ENCODE measurements at places on chromosomes 16 and 17. TPM values are rescaled to one million over a fixed set of nuclear protein-coding genes. Genes with fewer than 3 reads are reported as not detected.

ITGAX gene
- total RNA-seq, result not detected

HAS3 gene
- total RNA-seq, result 2.5 TPM

- no peak overlapping the region for H3K27ac ChIP-seq
- no peaks in the 10 kb centered on the region for H3K36me3 ChIP-seq
- H3K4me3 ChIP-seq, result no peak overlapping the region
- H3K4me1 ChIP-seq, result peaks cover 18% of the 10 kb centered on the region
- DNase-seq, result no peak
Measured at GRCh38 chr17:8861495-8862181, 5.8 kb downstream of the PIK3R6 start.

GRCh38 chr17:16419929-16420271, 4.5 kb downstream of the TRPV2 start:
- H3K4me1 ChIP-seq, result peaks cover 5% of the 10 kb centered on the region
- DNase-seq, result no peak
- H3K36me3 ChIP-seq, result no peaks in the 10 kb centered on the region
- no peak overlapping the region for H3K4me3 ChIP-seq
- no peaks in the 10 kb centered on the region for H3K27me3 ChIP-seq
- no peak overlapping the region for H3K27ac ChIP-seq
